ENCODE measurements at places on chromosomes 6 and 20. TPM values are rescaled to one million over a fixed set of nuclear protein-coding genes. Genes with fewer than 3 reads are reported as not detected.

- DNase-seq, result no peak
Observed at GRCh38 chr6:107641071-107641470, 151.2 kb downstream of the SOBP start.

RGS17 gene
- 0.69 TPM for total RNA-seq

DNA sequence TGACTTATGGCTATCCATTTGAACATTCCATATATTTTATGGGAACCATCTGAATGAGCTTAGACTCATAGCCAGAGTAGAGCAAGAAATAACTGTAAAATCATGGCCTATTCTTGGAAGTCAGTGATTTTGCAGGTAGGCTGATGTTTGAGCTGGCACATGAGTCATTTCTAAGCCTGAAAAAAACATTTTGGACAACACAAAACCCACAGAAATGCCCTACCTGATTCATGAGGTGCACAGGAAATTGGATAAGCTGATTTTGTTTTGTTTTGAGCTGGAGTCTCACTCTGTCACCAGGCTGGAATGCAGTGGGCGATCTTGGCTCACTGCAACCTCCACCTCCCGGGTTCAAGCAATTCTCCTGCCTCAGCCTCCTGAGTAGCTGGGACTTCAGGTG lies 443.0 kb downstream of the PKHD1 start:
- DNase-seq, result no peak

VWA7 gene
- 0.99 TPM for total RNA-seq

- no peak for DNase-seq
Observed at GRCh38 chr6:156977527-156978291, 200.5 kb downstream of the ARID1B start.

DNA sequence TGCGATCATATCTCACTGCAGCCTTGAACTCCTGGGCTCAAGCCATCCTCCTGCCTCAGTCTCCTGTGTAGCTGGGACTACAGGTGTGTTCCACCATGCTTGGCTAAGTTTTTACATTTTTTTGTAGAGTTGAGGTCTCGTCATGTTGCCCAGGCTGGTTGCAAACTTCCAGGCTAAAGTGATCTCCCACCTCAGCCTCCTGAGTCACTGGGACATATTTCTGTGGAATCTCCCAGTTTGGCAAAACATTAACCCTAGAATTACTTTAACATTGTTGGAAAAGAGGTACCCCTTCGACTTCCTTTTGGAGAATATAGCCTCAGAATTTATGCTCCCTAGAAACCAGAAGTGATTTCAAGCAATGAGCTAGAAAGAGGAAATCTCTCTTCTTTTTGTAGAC lies 57.2 kb downstream of the SHLD1 start:
- DNase-seq, result no peak

- DNase-seq, result no peak
Observed at GRCh38 chr6:147614501-147614900, 106.0 kb downstream of the SAMD5 start.

DNA sequence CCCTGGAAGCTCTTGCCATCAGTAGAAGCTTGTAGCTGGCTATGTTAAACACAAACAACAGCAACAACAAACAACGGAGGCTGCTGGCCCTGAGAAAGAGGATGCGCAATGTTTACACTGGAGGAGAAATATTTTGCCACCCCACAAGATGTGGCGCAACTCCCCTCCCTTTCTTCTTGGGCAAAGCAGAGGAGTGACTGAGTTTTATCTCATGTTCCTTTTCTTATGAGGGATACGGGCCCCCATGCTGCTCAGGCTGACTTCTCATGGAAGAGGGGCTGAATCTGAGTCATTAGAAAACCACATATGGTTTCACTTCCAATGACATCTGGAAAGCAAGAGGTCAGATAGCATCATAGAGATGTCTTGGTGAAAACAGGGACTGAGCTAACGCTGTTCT lies 75.9 kb upstream of the HDDC2 start:
- DNase-seq, result peak; percentile 60

GRCh38 chr20:11067359-11067758 lies 393.6 kb upstream of the JAG1 start:
- DNase-seq, result no peak

GRCh38 chr6:13667655-13668054 lies 44.0 kb downstream of the RANBP9 start:
- DNase-seq, result no peak

GRCh38 chr6:110996691-110997090 lies 14.9 kb downstream of the RPF2 start:
- no peak for DNase-seq

ULBP3 gene
- 3.9 TPM for total RNA-seq

DNA sequence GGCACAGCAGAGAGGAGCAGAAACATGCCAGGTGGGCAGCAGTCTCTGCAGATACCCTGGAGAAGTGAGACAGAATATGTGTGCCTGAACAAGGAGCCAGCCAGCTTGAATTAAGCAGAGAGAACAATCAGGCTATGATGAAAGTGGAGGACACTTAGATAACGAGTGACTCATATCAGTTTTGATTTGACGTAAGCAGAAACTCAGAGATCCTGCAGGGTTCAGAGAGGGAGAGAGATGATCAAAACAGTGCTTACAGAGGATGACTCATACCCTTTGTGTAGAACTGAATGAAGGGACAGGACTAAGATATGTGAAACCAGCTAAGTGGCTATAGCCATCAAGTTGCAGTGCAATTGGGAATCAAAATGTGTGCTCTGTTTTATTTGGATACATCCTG lies 300.7 kb downstream of the TENT5A start:
- no peak for DNase-seq

DNA sequence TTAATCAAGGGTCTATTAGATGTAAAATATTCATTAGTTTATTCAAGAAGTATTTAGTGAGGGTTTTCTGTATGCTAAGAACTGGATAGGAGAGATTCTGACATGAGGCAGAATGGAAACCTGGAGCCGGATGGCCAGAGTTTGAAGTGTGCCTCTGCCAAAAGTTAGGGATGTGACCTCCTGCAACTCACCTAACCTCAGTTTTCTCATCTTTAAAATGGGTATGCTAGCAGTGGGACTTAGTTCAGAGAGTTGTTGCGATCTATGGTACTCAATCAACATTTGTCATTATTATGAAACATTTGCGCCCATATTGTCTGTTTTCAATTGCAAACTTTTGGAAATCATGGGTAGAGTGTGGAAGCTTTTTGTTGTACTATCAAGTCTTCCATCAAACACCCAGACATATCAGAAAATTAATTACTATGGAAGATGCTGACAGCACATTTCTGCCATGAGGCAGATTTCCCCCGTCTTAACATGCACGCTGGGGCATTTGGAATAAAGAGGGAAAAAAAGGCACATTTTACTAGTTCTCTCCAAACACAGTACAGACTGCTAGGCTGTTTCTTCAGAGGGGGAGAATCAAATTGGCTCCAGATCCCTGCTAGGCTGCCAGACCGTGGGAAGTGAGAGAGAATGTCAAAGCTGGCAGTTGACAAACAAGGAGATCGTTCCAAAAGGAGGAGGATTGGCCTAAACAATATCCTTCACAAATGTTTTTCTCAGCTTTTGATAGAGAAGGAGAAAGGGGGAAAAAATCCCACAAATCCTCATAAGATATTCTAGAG lies 205.3 kb upstream of the TSHZ2 start:
- no peak for DNase-seq

DNA sequence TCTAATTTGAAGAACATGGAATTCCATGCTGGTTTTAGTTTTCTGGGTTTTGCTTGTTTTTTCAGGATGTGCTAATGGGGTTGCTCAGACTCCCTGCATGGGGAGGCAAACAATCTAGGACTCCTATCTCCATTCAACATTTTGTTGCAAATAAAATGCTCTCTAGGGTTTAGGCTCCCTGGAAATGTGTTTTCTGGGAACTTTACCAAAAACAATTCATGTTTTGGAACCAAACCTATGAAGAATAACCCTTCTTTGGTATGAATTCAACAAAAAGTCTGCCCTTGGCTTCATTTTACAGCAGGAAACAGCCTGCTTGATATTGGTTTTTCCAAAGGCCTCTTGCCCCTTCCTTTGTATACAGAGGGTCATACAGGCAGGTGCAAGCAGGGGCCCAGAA lies 217.7 kb downstream of the FOXA2 start:
- DNase-seq, result no peak

DNA sequence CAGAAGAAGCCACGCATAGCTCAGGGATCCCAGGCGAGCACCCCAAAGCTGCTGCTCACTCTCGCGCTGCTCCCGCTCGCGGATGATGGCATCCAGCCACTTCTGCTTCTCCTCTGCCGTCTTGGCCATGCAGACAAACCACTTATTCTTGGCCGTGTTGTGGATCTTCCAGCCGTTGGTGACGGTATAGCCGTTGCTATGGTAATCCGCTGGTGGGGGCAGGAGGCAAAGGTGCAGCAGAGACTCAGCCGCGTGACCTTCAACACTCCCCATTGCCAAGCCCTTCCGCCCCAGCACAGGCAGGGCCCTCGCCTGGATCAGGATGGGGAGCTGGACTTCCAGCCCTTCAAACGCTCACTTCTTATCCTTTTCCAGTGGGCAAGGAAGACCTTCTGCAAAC lies 136.9 kb downstream of the PREX1 start:
- DNase-seq, result no peak

PTGIS gene
- total RNA-seq, result 14.0 TPM

- DNase-seq, result no peak
Observed at GRCh38 chr20:50254466-50255079, 63.9 kb downstream of the CEBPB start.

- DNase-seq, result no peak
Observed at GRCh38 chr20:44703956-44704488, 11.1 kb upstream of the CCN5 start.

DNA sequence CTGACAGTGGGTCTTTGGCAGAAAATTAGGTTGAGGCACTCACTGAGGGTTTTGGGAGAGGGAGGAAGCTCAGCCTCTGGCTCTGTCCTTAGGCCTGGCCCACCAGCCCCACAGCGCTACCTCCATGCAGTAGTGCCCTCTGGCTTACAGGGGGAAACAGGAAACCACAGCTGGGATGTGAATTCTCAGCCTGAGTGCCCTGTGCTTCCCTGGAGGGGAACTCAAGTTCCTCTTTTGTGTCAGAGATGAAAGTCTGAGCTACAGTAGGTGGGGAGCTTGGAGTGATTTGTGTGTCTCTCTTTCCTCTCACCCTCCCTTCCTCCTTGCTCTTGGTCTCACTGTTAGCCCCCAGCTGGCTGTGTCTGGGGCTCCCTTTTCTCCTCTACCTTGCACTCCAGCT lies 48.2 kb upstream of the BLCAP start:
- no peak for DNase-seq
